ENCODE measurements at places on chromosomes 12 and 14.

GRCh38 chr12:29728030-29728429, 55.7 kb downstream of the TMTC1 start:
- no peak for DNase-seq

- peak; percentile 61 for DNase-seq
Measured at GRCh38 chr14:104386151-104386841, 193.3 kb upstream of the C14orf180 start.

DNA sequence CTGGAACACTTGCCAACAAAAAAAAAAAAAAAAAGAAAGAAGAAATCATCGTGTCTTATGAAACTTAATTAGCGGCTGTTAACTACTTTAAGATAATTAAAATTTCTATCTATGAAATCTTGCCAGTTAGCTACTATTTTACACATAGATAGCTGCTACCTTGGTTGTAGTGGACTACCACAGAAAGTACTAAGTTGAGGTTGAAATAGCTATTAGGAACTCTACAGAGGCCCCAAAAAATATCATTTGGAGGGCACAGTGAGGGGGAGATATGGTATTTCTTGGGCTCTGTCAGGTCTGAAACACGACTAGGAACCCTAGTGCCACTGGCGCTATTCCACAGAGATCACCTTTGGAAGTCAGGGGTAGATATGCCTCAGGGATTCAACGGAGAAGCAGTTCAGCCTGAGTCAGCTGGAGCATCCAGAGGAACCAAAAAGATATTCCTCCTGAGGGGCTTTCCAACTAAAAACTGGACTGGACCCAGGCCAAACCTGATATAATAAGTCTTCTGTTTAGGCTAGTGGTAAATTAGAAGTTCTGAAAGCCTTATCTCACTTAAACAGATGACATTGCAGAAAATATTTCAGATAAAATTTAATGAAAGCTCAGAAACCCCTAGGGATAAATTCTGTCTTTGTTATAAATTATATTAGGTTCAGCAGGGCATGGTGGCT, 126.1 kb downstream of the EPS8 start:
- no peak for DNase-seq

DNA sequence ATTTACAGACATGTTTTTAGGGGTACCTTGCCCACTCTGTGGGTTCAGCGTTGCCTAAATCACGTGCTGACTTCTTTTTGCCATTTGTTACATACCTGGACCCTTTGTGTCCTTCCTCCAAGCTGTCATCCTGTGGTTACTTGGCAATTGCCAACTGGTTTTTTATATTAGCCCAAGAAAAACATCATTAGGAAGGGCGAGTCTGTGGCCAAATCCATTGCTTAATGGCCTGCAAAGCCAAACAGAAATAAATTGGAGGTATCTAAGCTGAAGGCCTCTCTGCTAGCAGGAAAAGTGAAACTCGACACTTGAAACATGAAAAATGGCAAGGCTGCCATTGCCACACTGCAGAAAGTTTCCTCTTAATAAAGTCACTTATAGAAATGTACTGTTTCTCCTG, 190.4 kb downstream of the NUAK1 start:
- no peak for DNase-seq
